ENCODE measurements at places on chromosomes 1 and 21.

DNA sequence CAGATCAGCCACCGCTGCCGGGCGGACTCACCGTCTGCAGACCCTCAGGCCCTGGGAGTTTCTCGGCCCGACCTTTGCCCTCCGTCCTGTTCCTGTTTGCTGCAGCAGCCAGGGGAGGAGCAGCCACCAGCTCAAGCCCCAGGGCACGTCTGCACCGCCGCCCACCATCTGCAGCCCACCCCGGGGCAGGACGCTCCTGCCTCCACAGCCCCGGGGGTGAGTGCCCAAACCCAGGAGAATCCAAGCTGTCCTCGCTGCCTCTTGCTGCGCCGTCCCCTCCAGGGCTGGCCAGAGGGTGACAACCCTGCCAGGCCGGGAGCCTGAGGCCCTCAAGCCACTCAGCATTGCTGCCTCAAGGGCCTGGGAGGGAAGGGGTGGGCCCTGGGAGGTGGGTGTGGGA lies 1.2 kb upstream of the SLC25A34 start:
- no peak for DNase-seq

DNA sequence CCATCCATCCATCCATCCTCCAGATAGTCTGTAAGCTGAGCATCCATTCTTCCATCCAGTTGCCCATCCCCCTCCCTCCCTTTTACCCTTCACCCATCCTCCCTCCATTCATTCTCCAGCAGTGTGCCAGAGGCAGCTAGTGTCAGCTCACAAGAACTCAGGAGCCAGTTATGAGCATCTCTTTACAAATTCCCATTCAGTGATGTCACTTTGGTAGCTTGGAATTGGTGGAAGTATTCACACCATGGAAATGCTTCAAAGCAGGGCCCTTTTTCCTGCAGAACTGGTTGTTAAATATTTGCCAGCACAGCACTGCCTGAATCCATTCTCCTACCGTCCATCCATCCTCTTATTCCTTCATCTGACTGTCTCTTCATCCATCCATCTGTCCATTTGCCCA lies 72.5 kb downstream of the ARHGEF10L start:
- DNase-seq, result no peak

DNA sequence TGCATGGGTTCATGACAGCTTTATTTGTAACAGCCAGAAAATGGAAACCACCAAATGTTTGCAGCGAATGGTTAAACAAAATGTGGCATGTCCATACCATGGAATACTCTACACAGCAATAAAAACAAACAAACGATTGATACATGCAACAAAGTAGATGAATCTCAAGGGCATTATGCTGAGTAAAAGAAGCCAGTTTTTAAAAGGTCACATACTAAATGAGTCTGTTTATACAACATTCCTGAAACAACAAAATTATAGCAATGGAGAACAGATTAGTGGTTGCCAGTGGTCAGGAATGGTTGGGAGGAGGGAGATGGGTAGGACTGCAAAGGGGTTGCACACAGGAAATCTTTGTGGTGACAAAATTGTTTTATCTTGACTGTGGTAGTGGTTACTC lies 202.4 kb upstream of the UBE2U start:
- no peak for DNase-seq

DNA sequence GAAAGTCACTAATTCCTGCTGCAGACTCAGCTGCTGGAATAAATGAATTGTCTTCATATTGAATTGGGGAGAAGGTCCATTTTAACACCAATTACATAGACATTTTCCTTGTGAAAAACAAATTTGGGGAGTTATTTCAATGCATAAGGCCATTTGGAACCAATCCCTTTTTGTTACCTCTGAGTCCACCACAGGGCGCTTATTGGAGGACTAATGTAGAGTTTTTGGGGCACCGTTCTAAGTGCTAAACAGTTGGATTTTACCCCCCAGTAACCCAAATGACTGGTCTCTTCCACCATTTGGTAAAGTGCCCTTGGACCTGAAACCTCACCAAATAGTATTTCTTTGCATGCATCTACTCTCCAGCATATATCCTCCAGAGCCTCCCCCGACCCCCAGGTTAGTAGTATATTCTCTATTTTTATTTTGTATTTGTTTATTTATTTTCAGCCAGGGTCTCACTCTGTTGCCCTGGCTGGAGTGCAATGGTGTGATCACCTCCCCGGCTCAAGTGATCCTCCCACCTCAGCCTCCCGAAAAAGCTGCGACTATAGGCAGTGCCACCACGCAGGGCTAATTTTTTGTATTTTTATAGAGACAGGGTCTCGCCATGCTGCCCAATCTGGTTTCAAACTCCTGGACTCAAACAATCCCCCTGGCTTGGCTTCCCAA lies 1.6 kb downstream of the PRUNE1 start:
- DNase-seq, result no peak

DNA sequence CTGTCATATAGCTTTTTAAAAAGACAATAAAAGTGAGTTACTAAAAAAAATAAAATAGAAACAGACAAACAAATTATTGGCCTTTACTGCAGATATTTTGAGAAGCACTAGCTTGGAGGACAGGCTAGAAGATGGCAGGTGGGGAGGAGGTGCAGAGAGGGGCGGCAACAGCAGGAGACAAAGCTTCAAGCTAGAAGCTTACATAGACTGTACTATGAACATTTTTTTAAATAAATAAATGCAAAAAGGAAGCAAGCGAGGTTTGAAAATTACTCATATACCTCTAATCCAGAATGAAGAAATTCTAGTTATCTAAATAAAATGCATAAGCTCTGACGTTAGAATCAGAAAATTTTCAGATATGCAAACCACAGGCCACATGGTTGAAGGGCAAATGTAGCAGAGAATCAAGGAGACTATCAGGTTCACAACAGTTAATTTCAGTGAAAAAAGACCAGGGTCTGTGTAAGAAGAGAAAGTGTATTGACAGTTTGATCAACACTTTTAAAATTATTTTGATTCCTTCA lies 54.9 kb downstream of the NRIP1 start:
- no peak for DNase-seq

- no peak for DNase-seq
These were observed 101.0 kb downstream of the PDE9A start for GRCh38 chr21:42754270-42754933.

GRCh38 chr1:111204983-111205713 lies 4.7 kb upstream of the DENND2D start:
- no peak for DNase-seq

GRCh38 chr1:20476265-20477038 lies 9.6 kb downstream of the CAMK2N1 start:
- peak; percentile 71 for DNase-seq

- DNase-seq, result peak; percentile 82
These were observed 150.1 kb downstream of the PLXNA2 start for GRCh38 chr1:208093754-208094719.

DNA sequence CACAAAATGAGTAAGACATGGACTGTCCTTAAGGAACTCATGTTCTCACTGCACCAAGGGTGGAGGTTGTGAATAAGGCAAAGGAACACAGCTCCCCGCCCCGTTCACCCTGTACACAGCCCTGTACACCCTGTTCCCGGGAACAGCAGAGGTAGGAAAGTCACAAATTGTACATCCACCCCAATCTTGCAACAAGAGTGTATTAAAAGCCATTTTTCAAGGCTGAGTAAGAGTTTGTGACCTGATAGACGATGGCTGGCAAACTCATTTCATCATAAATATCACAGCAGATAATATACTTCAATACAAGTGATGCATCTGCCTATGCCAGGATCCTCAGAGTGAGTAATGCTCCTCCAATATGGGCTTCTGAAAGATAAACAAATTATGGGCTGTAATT lies 52.5 kb upstream of the CAMK1G start:
- no peak for DNase-seq

GRCh38 chr1:233340966-233341516 lies 13.5 kb downstream of the MAP3K21 start:
- DNase-seq, result no peak

DNA sequence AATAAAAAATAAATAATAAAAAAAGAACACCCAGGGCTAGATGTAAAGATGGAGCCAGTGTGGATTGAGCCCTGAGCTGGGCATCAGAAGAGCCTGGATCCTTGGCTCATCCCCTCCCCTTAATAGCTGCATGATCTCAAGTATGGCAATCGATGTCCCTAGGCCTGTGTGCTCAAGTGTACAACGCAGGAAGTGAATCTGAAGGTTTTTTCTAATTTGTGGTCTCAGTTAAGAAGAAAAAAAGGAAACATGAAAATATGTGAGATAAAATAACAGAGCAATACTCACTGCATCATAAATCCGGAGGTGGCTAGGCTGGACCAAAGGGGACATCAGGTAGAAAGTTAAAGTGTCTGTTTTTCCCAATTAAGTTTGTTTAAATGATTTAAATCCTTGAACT lies 47.3 kb upstream of the SLC44A3 start:
- DNase-seq, result no peak

Data from BE2C (cell line).